G401 (cell line): ENCODE measurements at places on chromosomes 7 and 10. TPM values are rescaled to one million over a fixed set of nuclear protein-coding genes. Genes with fewer than 3 reads are reported as not detected.

Gene GATA3
- total RNA-seq, result not detected in 2 replicates

Gene TMEM229A
- total RNA-seq, result not detected in 2 replicates

Gene CALML3
- not detected in 2 replicates for total RNA-seq

Gene PON3
- not detected in 2 replicates for total RNA-seq

Gene IL15RA
- 0.98 TPM in 1 of 2 replicates, not detected in the other for total RNA-seq

Gene RINT1
- total RNA-seq, result 5.2 and 8.5 TPM in 2 replicates

Gene OR13A1
- not detected in 2 replicates for total RNA-seq

- DNase-seq, result no peak
Measured at GRCh38 chr7:42082144-42082543, 154.9 kb downstream of the GLI3 start.

GRCh38 chr10:32548208-32548607, 102.3 kb downstream of the CCDC7 start:
- no peak for DNase-seq

GRCh38 chr7:1719913-1720312, 49.8 kb downstream of the ELFN1 start:
- DNase-seq, result no peak

GRCh38 chr10:14926061-14926470, 27.8 kb downstream of the DCLRE1C start:
- no peak for DNase-seq

DNA sequence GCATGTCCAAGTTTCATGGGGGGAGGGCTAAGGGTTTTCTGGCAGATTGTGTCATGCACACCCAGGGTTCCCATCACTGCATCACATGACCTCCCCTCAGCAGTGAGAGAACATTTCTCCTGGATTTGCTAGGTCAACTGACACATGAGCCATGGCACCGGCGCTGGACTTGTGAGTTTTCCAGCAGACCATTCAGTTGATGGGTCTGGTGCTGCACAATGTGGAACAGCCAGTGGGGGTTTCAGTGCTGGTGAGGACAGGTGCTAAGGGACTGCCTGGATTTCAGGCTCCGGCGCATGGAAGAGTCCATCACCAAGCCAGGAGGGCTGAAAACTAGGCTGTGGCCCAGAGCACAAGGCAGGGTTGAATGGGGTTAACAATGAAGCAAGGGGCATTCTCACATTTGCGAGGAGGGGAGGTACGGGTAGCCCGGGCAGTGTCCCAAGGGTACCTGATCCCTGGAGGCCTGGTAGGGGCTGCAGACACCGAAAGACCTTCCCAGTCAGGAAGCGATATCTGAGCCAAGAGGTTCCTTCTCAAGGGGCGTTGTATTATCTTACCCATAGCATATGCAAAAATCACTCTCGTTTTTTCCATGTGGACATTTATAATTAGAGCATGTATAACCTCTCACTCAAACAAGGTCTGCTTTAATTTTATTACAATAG, 203.0 kb downstream of the TNS3 start:
- no peak for DNase-seq

- DNase-seq, result no peak
Measured at GRCh38 chr7:35905555-35905954, 104.7 kb downstream of the SEPTIN7 start.

GRCh38 chr7:122040147-122040546, 103.9 kb downstream of the AASS start:
- no peak for DNase-seq

GRCh38 chr7:154912871-154913637, 89.9 kb downstream of the PAXIP1 start:
- peak; percentile 74 for DNase-seq

- DNase-seq, result no peak
Measured at GRCh38 chr7:69769826-69770225, 171.6 kb downstream of the AUTS2 start.

DNA sequence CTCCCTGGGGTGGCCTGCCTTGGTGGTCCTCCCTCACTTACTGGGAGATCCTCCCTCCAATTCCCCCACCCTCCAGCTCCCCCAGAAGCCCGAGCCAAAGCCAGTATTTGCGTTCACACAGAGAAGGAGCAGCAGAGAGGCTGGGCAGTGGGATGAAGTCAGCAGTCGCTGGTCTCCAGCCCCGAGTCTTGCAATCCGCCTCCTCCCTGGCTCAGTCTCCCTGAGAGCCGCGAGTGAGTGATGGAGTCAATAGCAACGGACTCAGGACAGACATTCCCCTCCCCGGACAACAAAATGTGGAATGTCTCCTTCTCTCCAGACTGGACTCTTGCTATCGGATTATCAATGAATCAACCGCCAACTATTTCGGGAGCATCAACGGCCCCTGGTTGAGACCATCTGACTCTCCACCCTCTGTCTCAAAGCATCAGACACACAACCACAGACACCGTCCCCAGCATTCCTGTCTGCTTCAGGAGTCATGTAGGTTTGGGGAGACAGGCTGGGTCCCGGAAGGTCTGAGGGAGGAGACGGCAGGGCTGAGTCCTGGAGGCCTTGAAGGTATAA, 178.4 kb downstream of the SH3PXD2A start:
- DNase-seq, result no peak
